ENCODE measurements at places on chromosomes 3 and 15.

DNA sequence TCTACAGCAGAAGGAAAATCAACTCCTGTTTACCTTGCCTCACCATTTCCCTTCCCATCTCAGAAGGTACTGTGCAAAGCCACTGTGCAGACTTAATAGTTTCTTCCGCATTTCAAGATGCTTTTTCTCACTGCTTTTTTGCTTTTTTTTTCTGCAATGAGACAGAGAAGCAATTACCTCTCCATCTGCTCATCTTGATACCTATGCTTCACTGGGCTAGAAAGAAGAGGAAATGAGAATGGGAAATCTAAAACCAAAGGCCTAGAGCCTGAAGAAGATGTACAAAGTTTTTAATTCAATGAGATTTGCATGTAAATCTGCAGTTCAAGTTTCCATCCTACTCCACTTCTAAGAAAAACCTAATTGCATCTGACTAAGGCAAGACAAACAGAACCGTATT, 238.1 kb upstream of the SETMAR start:
- DNase-seq: no peak

- no peak for DNase-seq
Observed at GRCh38 chr15:67019884-67020520, 45.4 kb upstream of the SMAD3 start.

DNA sequence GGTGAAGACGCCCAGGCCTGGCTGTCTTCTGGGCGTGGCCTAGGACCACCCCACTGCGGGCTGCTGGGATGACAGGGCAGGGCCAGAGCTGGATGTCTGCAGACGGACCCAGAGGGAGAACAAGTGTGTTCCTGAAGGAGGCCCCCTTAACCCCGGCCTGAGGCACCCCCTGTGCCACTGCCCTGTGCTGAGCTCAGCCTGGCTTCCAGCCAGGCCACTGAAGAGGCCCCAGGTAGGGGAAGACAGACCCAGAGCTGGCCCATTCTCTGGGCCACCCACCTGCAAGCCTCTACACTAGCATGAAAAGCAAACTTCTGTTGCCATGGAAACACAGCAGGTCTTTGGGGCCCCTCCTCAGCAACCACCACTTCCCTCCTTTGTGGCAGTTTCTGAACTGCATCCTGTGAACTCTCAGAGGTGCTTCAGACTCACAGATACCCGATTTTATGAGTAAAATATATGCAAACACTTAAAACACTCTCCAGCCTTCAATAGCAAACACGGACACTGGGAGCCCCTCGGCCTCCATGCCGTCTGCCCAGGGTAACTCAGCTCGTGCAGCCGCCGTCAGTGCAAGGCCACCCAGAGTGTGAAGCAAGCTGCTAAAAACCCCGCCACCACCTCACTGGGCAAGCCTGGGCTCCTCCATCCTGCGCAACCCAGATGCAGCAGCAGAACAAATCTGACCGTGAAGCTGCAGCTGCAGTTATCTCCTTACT, 42.5 kb downstream of the CMTM6 start:
- DNase-seq: peak; percentile 86

GRCh38 chr3:60898321-60898720, 352.9 kb downstream of the FHIT start:
- DNase-seq: no peak

- peak; percentile 63 for DNase-seq
Observed at GRCh38 chr15:34582461-34583371, 735 bp downstream of the GOLGA8B start.

DNA sequence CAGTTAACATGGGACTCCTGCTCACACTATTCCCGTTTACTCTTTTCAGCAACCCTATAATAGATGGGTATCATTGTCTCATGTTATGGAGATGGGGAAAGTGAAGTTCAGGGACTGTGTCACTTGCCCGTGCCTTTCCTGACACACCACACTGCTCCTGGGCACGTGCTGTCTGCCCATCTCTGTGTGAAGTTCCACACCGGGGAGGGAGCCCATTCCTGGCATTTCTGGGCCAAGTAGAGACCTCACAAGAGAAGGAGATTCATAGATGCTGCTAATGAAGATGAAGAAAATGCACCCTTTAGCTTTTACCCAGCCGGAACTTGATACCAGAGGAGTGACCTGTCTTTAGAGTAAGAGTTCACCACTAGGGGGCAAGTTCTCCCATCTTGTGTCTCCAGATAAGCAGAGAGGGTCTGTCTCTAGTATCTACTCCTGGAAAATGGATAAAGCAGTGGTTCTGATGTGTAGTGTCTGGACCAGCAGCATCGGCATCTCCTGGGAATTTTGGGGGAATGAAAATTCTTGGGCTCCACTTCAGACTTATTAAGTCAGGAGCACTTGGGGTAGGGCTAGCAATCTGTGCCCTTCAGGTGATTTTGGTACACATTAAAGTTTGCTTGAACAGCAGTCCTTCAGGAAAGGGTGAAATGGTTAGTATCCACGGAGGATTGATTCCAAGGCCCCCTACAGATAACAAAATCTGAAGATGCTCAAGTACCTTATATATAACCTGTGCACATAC, 2.0 kb upstream of the TOPBP1 start:
- DNase-seq: peak; percentile 22

DNA sequence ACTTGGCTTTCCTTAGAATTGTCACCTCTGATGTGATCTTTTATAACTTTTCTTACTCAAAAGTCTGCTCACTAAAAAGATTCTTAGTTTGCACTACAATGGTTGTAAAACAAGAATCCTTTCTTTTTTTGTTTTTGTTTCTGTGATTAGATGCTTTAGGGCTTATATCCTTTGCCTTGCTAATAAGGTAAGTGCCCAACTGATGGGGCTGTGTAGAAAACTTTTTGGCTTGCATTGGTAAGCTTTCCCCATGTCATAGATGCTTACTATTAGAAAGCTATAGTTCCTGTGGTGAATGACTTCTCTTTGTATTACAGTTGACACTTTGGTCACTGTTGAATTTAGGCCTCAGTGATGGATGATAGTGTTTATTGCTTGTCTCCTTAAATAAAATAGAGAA, 5.1 kb downstream of the ABHD5 start:
- no peak for DNase-seq

- peak; percentile 37 for DNase-seq
Observed at GRCh38 chr3:39385456-39386090, 2.4 kb downstream of the SLC25A38 start.

DNA sequence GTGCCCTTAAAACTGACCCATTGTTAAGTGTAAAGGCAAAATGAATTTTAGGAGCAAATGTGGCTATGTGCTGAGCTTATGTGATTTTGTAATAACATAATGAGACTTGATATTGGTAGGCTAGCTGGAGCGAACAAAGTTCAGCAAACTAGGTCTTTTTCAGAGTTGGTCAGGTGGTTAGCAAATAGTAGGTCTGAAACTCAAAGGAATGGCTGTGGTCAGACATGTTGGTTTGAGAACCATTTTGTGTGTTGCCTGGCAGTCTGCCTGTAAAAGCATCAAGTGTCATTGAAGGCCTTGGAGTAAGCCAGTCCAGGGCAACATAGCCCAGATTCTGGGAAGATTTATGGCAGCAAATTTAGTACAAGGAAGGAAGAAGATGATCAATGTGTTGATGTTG, 16.4 kb downstream of the FBXO22 start:
- no peak for DNase-seq

DNA sequence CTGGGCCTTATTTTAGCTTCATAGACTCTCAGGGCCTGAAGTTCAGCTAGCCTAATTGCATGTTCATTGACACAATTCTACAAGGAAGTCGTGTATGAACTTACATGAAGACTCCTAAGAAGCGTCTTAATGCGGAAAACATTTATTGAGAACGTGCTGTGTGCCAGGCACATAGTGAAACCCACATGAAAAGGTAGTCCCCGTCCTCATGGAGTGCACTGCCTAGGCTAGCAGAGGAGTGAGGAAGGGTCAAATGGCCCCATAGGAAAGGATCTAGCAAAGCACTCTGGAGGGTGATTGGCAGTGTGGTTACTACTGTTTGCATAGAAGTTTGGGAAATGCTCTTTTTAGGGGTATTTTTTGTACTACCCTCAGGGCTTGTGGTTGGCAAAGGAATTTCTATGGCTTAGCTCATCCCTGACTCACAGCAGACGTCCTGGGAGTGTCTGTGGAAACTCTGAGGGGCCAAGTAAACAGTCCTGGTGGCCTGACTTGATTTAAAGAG, 854 bp upstream of the NPTN start:
- DNase-seq: no peak

GRCh38 chr3:122936335-122936734, 91.2 kb downstream of the SEMA5B start:
- DNase-seq: no peak

DNA sequence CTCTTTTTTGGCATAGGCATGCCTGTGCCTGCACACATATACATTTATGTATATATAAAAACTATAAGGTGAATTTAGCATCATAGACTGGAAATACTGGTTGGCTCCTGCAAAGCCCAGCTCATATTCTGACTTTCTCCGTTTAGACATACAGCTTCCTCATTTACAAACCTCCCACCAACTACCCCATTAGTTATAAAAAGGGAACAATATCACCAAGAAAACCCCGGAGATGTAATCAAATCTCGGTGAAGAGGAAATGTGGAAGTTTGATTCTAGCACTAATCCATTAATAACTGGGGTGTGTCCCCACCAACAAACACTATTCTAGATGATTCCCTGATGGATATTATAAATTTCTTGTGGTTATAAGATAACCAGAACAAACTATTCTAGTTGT, 517.7 kb upstream of the TBL1XR1 start:
- DNase-seq: no peak

DNA sequence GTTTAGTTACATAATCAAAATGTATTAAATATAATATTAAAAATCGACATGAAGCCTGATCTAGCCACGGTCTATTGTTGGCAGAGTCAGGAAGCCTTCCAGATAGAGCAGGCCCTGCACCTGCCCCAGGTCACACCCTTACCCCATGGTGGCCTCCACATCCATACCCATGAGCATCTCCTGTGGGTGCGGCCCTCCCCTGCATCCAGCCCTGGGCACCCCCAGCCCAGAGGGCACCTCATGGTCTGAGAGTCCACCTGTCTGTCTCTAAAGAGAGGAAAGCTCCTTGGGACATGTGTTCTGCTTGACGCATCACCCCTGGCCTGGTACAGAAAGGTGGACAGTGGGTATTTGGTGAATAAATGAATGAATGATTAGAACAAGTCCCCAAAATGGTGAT, 37.2 kb upstream of the CSPG4 start:
- DNase-seq: no peak

DNA sequence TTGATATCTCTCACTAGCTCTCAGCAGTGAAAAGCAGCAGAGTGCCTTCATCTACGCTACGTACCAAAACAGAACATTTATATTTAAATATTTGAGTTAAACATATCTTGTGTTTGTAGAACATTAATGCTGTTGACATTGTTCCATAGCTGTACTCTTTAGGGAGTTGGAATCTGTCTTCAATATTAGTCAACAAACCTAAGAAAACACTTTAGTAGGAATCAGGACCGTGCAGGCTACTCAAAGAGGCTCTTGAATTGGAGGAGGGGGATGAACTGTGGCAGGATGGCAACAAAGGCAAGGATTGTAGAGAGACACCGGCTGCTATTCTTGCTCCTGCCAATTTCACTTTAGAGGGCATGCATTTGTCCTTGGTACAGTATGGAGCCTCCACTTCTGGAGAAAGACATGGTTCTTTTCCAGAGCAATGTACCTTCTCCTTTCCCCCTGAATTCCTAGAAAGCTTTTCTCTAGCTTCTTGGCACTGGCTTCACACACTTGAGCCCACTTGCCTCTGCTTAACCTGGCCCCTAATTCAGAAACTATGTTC, 265.9 kb downstream of the CD47 start:
- DNase-seq: no peak

GRCh38 chr3:17195192-17195611, 310.4 kb downstream of the PLCL2 start:
- peak; percentile 57 for DNase-seq

- DNase-seq: no peak
Observed at GRCh38 chr15:52415628-52416027, 113.1 kb downstream of the MYO5A start.

GRCh38 chr3:182730675-182731042, 62.6 kb upstream of the ATP11B start:
- no peak for DNase-seq

- DNase-seq: no peak
Observed at GRCh38 chr3:7447197-7447769, 586.4 kb downstream of the GRM7 start.

DNA sequence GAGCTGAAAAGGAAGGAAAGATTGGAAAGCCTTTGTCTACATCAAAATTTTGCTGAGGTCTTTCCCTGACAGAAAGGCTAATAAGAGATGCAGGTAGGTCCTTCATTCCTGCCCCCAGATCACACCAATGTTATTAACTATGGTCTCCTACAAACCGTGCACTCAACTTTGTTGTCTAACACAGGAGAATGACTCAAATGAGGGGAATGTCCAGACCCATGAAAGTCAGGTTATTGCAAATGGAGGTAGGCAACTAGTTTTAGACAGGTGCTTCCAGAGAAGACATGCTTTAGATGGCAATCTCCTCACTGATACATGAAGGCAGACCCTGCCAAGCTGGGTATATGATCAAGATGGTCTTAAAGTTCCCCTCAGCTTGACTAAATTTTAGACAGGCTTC, 51.0 kb downstream of the NFKBIZ start:
- DNase-seq: no peak

DNA sequence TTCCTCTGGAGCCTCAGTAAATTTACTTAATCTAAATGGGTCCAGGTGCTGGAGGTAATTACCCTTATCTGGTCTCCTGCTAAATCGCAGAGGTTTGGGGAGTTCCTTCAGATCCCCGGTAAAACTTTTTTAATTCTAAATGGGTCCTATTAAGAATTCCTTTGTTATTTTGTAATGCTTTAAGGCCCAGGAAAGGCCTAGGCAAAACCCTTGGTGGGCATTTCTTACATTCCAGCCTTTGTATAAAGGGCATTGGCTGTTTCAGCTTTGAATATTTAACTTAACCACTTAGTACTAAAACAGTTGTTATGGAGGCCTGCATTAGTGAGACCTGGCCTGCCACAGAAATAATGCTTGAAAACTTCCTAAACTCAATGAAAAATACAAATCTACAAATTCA, 14.9 kb upstream of the ZNF662 start:
- DNase-seq: no peak

GRCh38 chr15:56038015-56038414, 44.6 kb upstream of the NEDD4 start:
- DNase-seq: peak; percentile 37

- DNase-seq: no peak
Observed at GRCh38 chr3:135034291-135034768, 239.3 kb downstream of the EPHB1 start.

- no peak for DNase-seq
Observed at GRCh38 chr3:23894254-23895061, 22.3 kb downstream of the NKIRAS1 start.

DNA sequence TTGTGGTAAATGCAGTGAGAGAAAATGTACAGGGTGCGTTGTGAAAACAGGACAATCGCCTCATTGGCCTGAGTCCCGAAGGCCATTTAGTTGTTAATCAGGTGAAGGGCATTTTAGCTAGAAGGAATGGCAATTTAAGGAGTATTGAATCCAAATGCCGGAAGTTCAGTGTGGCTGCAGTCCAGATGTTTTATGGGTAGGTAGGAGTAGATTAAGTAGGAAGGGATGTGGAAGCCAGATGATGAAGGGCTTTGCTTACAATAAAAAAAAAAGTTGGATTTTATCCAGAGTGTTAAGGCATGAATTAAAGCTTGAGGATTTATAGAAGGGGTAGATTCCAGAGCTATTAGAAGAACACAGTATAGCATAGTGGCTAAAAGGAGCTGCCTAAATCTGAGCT, 572.7 kb downstream of the NLGN1 start:
- no peak for DNase-seq

- no peak for DNase-seq
Observed at GRCh38 chr15:19899021-19899824, 642.4 kb downstream of the GOLGA6L6 start.

GRCh38 chr3:18527691-18528090, 102.6 kb upstream of the SATB1 start:
- no peak for DNase-seq
